ENCODE measurements at places on chromosomes 1 and 21. TPM values are rescaled to one million over a fixed set of nuclear protein-coding genes. Genes with fewer than 3 reads are reported as not detected.

DNA sequence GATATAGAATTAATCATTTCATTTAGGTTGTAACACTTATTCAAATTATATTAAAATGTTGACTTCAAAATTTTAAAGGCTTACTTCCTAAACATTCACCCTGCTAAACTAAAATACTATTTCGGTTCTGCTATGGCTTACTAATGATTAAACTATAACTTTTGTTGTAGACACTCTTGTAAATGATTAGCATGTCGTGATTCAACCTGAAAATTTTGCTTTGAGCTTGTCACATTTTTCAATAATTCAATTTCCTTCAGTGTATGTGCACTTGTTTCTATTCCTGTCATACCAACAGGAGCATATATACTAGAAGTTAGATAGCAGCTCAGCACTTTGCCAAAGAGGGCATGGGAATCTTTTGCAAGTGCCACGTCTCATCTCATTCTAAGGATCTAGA is 1018.8 kb downstream of the AMY1C start:
- no peak for DNase-seq

DNA sequence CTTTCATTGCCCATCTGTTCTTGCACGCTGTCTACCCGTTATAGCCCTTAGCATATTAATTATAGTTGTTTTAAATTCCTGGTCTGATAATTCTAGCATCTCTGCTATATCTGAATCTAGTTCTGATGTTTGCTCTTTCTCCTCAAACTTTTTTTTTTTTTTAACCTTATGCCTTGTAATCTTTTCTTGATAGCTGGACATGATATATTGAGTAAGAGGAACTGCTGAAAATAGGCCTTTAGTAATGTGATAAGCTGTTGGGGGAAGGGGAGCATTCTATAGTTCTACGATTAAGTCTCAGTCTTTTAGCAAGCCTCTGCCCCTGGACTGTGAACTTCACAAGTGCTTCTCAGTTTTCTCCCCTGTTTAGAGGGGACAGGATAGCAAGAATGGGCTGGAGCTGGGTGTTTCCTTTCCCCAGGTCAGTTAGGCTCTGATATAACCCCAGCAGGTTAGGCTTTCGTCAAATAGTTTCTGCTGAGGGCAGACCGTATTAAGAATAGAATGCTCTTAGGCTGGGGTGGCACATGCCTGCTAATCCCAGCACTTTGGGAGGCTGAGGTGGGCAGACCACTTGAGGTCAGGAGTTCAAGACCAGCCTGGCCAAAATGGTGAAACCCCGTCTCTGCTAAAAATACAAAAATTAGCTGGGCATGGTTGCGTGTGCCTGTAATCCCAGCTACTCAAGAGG is 62.2 kb downstream of the ZFYVE9 start:
- no peak for DNase-seq

GRCh38 chr1:89719502-89720306 is 86.8 kb downstream of the LRRC8C start:
- DNase-seq: no peak

DNA sequence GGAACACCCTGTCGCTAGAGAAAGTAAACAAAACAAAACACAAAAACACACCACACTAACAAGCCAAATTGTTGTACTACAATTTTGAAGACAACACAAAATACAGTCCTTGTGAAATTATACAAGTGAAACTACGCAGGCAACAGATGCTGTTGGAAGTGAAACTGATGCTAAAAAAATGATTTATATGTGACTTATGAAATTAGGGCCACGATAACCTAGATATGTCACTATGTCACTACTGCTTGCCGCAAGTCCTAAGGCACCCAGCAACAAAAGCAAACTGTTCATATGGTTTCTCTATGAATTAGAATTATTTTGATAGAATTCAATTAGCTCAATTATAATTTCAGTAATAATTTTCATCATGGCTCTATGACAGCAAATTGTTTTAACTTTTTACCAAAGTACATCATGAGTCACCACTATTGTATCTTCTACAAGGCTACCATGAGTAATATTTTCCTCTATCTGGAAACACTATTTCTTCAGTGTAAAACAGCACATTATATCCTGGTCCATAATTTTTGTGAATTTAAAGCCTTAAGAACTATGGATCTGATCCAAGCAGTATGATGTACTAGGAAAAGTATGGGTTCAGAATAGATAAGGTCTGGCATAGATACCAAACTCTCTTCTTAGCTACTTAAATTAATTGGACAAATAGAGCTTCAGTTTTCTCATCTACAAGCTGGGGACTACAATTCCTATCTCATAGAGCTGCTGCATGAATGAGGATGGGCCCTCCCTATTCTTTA is 216.3 kb downstream of the COL11A1 start:
- DNase-seq: no peak

The CFHR1 gene
- total RNA-seq: not detected
